ENCODE measurements at places on chromosomes 4 and X.

DNA sequence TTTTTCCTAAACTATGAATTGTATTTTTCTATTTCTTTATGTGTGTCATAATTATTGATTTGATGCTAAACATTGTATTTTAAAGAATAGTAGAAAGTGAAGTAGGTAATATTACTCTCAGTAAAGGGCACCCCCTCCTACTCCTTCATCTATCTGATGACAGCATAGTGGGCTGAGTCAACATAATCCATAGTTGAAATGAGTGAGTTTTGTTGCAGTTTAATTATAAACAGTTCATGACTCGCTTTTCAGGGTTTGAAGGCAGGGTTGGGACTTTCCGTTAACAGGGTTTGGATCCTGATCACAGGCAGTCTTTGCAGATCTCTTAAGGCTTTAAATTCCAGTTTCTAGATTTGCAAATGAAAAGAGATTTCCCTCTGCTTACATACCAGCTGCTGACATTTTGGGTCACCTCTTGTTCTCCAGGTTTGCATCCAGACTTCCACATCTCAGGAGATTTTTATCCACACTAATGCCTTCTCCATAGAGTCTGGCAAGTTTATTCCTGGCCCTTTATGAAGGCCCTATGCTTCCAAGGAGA, 54.0 kb upstream of the TACR3 start:
- no peak for DNase-seq

GRCh38 chr4:161486461-161486860, 677.3 kb downstream of the FSTL5 start:
- DNase-seq: no peak

- no peak for DNase-seq
Observed at GRCh38 chr4:122873821-122874593, 47.4 kb downstream of the FGF2 start.

DNA sequence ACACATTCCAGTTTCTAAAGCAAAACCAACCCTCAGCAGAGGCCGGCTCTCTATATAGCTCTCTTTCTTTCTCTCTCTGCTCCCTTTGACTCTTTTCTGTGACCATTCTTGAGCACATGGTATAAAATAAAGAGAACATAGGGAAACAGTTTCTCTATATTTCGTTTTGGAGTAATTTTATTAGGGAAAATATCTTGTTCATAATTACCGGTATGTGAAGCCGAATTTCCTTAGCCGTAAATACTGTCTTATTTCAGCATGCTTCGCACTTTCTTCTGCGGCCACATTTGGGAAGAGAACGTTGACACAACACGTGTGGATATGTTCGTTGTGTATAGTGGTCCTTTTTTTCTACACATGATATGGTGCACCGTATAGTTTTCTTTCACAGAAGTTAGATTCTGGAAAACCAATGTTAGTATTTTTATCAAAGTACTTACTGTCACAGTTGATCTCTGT, 4.9 kb upstream of the LEF1 start:
- no peak for DNase-seq

DNA sequence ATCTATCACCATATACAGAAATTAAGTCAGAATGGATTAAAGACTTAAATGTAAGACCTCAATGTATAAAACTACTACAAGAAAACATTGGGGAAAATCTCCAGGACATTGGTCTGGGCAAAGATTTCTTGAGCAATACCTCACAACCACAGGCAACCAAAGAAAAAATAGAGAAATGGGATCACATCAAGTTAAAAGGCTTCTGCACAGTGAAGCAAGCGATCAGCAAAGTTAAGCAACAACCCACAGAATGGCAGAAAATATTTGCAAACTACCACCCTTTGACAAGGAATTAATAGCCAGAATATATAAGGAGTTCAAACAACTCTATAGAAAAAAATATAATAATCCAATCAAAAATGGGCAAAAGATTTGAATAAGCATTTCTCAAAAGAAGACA, 236.9 kb upstream of the EMCN start:
- DNase-seq: no peak

DNA sequence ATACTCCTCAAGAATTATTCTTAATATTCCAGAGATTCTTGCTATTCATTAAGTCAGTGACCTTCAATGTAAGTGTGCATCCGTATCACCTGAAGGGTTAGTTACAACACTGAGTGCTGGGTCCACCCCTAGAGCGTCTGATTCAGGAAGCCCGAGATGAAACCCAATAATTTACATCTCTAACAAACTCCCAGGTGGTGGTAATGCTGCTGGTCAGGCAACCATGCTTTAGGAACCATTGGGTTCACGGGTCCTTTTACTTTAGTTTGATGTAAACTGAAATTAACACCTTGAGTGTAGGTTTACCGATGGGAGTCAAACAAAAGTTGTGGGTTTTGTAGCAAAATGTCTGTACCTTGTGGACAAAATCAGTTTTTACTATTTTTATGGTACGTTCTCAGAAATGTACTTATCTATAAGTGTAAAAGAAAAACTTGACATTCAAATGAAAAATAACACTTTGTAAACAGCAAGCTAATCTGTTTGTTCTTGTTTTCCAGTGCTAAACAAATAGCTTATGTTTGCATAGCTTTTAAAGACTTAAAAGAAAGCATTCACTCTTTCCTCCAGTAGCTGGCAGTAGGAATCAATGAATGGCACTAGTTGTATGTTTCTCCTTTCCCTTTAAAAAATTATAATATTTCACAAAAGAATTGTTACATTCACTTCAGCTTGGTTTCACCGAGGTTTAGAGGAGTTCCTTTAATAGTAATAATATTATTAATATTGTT, 32.7 kb downstream of the ACE2 start:
- DNase-seq: no peak

GRCh38 chrX:117458243-117458968, 658.2 kb downstream of the KLHL13 start:
- DNase-seq: no peak

All from stimulated activated CD4-positive, alpha-beta T cell treated with anti-CD3 and anti-CD28 coated beads, Interleukin-1b, Interleukin-23, amount 100 ng/mL, for 1 hour (primary cell).